ENCODE measurements at places on chromosomes 2 and 18.

- DNase-seq = no peak
Measured at GRCh38 chr2:96386470-96386869, 50.9 kb downstream of the NCAPH start.

GRCh38 chr2:130871843-130872740 is 35.4 kb downstream of the ARHGEF4 start:
- DNase-seq = no peak

GRCh38 chr2:39380525-39381150 is 56.4 kb downstream of the MAP4K3 start:
- no peak for DNase-seq

- no peak for DNase-seq
Measured at GRCh38 chr18:60654298-60654697, 281.7 kb upstream of the MC4R start.

DNA sequence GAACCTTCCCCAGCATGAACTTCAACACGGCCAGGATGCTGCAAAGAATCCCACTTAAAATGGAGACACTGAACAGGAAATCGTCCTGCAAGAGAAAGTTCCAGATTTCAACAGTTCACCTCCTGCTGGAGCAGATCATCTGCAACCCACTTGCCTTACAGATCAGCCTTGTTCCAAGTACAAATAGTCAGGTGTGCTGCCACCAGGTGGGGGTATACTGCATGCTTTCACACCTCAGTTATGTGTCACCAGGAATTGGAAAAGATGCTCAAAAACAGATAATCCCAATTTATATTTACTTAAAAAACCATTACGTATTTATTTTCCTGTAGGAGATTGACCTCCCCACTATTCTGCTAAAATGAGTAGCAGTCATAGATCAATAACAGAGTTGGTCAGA is 212.3 kb downstream of the MGAT5 start:
- peak; percentile 10 for DNase-seq

DNA sequence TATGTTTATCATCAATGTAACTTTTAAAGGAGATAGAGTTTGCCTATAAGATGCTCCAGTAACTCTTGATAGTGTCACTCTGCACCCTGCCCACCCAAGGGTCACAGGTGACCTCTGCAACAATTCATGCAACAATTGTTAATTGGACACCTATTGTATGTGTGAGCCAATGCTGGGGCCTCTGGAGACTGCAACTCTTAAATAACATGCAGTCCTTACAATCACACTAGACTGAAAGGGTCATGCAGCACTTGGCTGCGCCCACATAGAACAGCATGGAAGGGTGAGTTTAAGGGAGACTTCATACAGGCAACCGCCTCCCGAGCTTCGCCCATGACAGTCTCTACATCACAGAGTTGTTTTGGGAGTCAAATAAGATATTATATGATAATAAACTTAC is 137.1 kb upstream of the TWIST2 start:
- no peak for DNase-seq

All from activated naive CD4-positive, alpha-beta T cell (primary cell).